ENCODE measurements at places on chromosomes 7 and 10.

DNA sequence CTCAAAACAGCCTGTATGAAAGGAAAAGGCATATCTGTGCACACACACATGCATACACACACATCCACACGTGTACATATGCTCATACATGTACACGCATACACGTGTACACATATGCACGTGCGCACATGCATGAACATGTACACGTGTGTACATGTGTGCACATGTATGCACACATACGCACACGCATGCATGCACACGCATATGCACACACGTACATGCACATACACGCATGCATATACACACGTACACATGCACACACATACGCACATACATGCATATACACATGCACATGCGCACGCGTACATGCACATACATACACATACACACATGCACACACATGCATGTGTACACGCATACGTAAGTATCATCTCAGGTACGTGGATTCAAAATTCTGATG is 19.4 kb downstream of the DIP2C start:
- no peak for DNase-seq

DNA sequence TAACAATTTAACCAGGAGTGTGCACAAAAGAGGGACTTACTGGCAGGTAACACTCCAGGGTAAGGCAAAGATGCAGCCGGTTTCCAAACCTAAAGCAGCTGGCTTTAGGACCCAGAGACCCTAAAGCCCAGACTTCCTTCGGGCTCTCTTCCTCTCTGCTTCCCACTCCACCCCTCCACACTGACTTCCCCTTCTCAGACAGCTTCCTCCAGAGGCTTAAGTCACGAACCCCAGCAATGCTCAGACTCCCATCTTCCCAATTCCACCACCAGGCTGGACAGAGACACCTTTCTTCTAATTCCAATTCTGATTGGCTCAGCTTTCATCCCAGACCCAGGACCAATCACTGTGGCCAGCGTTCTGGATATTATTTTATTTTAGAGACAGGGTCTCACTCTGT is 24.8 kb downstream of the STYXL1 start:
- no peak for DNase-seq

GRCh38 chr10:102674566-102674965 is 30.3 kb downstream of the TRIM8 start:
- no peak for DNase-seq

DNA sequence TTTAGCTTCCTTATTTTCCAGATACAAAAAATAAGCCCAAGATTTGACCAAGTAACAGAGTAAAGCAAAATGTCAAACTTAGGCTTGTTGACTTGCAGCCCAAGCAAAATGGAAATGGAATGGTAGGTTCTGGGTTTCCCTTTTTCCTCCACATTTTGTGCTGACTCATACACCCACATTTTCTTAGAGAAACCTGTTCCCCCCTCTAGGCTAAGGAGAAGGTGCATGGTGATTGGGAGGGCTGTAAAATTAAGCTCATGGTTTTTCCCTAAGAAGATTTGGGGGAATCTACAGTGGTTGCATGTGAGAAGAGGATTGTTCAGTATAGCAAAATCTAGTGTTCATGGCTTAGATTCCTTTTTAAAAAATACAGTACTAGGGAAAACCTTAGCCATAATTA is 127.4 kb downstream of the ARL4A start:
- DNase-seq, result no peak

DNA sequence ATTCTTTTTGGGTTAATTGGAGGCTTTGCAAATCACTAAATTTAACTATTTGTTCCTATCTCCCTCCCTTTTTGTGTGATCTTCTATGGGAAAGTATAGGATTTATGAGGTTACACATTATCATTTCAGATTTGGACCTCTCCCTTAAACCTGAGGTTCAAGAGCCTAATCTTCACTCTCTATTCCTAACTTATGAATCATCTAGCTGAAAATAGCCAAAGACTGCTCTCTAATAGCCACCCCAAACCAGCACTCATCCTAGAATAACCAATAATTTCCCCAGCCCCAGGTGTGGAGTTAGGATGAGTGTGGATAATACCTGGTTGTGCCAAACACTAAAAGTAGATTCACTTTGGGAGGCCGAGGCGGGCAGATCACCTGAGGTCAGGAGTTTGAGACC is 499.2 kb downstream of the GFRA1 start:
- DNase-seq, result no peak

- no peak for DNase-seq
These were observed 28.7 kb downstream of the CRTAC1 start for GRCh38 chr10:98001736-98002135.

GRCh38 chr7:116534790-116535189 is 10.0 kb downstream of the CAV1 start:
- peak; percentile 84 for DNase-seq

GRCh38 chr7:64733550-64734240 is 60.5 kb upstream of the ZNF138 start:
- no peak for DNase-seq

GRCh38 chr7:29080803-29081202 is 65.5 kb downstream of the CPVL start:
- no peak for DNase-seq

DNA sequence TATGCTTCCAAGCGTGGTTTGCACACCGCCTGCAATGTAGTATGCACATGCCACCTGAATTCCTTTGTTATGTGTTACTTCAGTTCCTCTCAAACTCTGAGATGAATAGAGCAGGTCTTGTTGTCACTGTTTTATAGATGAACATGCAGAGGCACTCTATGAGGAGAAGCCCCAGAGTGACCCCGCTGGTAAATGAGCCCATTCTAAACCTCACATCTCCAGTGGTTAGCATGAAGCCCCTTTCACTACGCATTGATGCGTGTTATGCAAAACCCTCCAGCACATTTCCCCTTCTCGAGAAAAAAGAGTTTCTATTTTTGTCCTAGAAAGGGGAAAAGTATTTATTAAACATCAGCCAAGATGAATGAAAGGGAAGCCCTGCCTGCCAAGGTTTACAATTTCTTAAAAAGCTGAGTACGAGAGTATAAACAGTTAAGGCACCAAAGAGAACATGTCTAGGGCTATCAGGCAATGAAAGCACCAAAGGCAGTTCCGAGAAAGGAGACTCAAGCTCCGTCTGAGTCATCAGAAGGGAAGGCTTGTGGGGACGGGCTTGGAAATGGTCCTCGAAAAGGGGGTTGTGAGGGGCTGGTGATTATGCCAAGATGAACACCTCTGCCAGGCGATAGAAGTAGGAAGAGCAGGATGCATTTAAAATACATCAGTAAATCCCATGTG is 58.7 kb upstream of the PFKP start:
- peak; percentile 11 for DNase-seq

GRCh38 chr7:69800495-69800894 is 202.2 kb downstream of the AUTS2 start:
- peak; percentile 51 for DNase-seq

- no peak for DNase-seq
These were observed 128.6 kb upstream of the SLC26A5 start for GRCh38 chr7:103574576-103574975.

DNA sequence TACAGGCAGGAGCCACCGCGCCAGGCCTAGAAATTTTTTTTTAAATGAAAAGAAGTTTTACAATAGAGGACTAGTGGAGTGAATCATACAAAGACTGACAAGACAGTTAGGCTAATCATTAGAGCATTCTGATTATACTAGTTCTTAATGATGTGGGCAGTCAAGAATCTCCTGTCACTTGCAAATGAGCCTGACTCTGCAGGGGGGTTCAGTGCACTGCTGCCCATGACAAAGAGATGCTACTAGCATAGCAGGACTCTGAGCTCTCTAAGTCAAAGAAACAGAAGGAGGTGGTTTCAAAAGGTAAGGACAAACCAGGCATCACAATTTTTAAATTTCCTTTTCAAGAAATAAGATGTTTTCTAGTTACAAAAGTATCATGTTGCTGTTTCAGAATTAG is 59.0 kb downstream of the CCDC6 start:
- DNase-seq, result no peak

- DNase-seq, result no peak
These were observed 185.4 kb downstream of the RAB11FIP2 start for GRCh38 chr10:117861329-117861728.

DNA sequence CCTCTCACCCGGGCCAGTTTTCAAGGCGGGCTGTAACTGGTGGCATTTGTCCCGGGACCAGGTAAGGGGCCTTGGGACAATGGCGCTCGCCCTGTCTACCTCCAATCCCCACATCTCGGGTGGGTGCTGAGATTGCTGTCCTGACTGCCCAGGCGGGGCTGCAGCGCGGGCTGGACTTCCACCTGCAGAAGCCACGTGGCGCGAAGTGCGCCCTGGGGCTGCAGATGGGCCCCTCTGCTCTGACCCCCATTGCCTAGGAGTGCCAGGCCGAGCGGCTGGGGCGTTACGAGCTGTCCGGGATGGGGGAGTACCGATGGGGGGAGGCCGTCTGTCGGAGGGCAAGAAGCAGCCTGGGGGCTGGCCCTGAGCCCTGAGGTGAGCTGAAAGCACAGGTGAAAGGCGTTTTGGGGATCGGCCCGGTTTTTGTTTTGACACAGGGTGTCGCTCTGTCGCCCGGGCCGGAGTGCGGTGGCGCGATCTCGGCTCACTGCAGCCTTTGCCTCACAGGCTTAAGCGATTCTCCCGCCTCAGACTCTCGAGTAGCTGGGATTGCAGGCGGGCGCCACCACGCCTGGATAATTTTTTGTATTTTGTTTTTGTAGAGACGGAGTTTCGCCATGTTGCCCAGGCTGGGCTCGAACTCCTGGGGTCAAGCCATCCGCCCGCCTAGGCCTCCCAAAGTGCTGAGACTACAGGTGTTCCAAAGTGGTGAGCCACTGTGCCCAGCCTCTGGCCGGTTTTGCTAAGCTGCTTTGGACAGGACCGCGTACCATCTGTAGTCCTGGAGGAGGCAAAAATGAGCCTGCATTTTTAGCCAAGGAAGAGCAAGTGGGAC is at the start of gene SFXN2:
SFXN2 (plus strand) TSS at position 16 of the 835 bp plus-strand sequence. CDS start 12,001 bp downstream, outside the sequence.
- DNase-seq, result no peak

- DNase-seq, result no peak
These were observed 114.2 kb downstream of the TAF3 start for GRCh38 chr10:7932301-7933036.

DNA sequence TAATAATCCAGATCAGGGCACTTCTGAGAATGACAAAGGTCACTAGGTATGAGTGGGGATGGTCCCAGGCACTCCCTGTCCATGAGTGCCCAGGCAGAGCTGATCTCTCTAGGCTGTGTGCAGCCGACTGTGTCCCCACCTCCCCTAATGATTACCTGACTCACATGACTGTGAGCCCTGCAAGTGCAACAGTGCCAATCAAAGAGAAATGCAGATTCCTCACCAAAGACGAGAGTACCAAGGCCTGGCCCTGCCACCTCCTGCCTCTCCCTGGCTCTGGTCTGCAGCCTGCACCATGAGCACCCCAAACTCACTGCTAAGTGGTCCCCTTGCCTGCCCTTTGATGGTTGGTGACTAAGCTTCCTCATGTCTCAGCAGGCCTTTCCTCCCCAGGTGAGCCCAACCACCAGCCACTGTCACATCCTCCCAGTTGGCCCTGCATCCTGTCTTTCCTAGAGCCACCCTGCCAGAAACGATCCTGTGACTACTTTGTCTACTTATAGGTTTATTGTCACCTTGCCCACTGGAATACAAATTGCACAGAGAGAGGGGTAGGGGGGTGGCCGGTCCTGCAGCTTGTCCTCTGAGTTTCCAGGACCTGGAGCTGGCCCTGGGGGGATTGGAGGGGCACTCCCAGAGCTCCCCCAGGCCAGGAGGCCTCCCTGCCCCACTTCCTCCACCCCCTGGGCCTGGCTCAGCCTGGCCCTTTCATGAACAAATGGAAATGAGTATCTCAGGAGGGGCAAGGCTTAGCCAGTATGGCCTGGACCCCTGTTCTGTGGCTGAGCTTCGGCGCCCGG is 22.4 kb upstream of the GDF10 start:
- DNase-seq, result no peak

DNA sequence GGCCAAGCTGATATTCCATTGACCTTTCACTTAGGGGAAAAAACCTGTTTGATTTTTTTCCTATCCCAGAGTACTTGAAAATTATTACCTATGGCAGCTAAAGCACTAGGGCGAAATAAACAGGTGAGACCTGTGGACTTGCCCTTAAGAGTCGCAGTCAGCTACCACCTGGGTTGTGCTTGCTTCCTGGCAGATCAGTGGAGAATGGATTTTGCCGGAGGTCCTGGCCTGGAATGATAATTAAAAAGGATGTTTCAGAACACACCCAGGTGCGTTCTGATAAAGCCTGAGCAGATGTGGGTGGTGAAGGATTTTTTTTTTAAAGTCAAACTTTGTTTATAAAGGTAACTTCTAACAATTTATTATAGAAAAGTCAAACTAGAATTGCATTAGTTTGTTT is 59.1 kb downstream of the AUTS2 start:
- DNase-seq, result no peak

- DNase-seq, result no peak
These were observed 353.5 kb downstream of the TCERG1L start for GRCh38 chr10:130958003-130958402.

- DNase-seq, result peak; percentile 100
These were observed 30.4 kb upstream of the BMPER start for GRCh38 chr7:33874943-33875342.

DNA sequence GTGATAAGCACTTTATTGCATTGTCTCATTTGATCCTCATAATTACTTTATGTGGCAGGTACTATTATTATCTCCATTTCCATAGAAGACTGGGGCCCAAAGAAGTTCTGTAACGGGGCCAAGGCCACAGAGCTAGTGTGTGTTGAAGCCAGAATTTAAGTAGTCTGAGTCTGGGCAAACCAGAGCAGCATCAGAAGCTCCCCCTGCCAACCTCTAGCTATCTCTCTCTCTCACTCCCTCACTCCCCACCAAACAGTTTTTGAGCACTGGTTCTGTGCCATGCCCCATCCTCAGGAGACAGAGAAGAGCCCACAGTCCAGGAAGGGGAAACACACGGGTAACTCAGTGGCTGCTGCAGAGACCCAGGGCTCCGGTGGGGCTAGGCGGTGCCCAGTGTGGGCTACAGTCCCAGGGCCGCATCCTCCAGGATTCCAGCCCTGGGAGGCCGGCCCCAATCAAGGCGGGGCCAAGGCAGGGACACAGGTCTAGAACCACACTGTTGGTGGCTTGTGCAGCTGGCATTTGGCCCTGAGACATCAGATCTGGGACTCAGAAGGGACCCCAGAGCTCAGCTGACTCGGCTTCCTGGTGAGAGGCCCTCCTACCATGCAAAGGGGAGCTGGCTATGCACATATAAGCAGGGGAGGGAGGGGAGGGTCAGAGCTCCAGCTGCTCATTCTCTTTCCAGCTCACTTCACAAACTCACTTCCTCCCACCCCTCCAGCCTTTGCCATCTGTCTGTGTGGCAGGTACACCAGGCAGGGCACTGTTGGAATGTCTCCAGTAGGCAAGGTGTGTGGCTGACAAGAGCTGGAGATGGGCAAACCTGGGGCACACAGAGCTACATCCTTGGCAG is 34.4 kb downstream of the COL13A1 start:
- no peak for DNase-seq

GRCh38 chr10:51092402-51092801 is 18.1 kb downstream of the PRKG1 start:
- peak; percentile 83 for DNase-seq

- DNase-seq, result no peak
These were observed 2.4 kb downstream of the PILRB start for GRCh38 chr7:100360135-100360854.

Data from fibroblast of the aortic adventitia (primary cell).